ENCODE measurements at places on chromosomes 12 and 14.

GRCh38 chr14:54169254-54169924 is 212.8 kb upstream of the BMP4 start:
- no peak for DNase-seq

- peak; percentile 63 for DNase-seq
These were observed 69.7 kb downstream of the SVOP start for GRCh38 chr12:108950991-108951739.

GRCh38 chr12:85405262-85405661 is 125.2 kb downstream of the ALX1 start:
- DNase-seq = no peak

GRCh38 chr14:58637040-58637390 is 747 bp upstream of the DACT1 start:
- DNase-seq = peak; percentile 18

DNA sequence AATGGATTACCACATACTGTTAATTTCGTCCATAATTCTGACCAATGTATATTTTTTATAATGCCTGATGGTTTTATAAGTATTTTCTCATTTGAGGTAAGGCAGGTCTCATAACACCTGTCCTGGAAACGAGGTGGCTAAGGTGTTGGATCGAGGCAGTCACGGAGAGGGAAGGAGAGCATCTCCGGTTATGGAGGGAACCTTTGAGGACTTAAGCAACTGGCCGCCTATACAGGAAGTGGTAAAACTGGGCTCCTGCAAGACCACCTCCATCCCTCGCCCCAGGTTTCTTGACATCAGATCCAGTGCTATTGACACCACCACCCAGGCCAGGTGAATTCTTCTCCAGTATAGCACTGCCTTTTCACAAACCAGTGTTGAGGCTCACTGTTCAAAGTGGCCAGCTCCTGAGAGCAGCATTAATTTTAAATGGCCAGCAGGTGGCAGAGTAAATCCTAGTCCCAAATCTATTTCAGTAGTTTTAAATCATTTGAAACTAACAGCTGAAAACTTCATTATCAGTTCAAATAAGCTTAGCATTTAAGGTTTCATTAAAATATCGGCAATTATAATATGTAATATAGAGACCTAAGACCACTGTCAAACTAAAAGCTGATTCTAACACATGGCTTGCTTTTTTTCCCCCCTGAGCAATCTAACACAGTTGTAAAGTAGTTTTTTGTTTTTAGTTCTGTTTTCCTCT is 100.8 kb downstream of the PPM1A start:
- DNase-seq = peak; percentile 16

DNA sequence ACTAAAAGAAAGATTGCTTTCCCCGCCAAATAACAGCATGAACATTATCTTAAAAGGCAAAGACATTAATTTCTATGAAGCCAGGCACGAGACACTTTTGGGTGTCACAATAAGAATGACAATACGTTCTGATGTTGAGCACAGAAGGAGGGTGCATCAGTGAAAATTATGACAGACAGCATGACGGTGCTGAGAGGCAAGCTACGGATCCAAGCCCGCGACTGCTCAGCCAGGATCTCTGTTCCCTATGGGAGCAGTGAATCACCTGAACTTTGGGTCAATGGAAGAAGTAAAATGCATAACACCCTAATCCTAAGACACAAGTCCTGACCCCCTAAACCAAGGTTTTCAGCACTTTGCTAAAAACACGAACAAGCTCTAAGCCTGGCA is 51.7 kb downstream of the SLC25A47 start:
- no peak for DNase-seq

- DNase-seq = peak; percentile 15
These were observed 36.0 kb upstream of the SNX6 start for GRCh38 chr14:34665785-34666435.

DNA sequence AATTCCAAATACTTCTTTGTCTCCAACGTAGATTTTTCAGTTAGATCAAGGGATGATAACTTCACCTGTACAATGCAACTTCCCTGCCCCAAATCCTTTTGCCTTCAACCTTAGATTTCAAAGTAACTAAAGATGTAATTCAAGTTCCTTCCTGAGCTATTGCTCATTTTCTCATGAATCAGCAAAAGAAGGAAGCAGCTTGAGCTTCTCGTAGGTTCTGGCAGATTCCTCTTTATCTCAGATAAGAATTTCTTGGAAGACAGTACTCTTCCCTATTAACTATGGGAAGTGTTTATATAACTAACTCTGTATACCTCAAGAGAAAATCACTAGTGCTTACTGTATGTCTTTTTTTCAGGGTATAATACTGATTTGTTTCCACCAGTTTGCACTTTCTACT is 203.8 kb downstream of the RASSF9 start:
- DNase-seq = no peak

DNA sequence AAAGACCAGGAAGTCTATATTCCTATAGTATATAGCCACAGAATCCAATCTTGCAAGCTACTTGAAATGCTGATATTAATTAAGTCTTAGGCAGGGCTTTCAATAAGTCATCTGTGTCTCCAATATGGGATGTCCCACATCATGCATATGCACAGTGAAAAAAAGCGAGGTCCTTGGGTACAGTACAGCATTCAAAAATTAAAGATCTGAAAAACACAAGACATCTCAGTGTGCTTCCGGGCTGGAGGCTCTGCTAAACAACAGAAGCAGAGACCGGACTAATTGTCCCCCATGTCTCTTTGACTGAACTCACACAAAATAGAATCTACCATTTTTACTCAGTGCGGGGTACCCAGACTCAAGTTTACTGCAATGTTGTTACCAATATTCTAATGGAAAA is 156.0 kb downstream of the DAD1 start:
- DNase-seq = no peak

DNA sequence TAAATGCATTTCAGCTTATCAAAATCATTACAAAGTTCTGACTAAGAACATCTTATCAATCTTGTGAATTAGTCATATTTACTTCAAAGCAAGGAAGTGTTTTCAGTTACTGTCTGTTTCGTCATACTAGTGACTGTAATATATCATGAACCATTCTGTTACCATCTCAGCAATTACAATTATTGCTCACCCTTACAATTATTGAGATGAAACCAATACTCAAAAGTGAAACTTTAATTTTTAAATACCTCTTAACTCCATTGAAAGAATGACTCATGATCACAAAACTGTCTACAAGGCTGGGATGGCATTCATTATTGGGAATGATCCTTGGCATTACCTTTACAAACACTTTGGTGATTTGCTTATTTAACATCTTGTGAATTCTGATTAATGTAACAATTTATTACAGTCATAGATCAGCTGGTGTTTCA is 90.3 kb downstream of the RPS6KA5 start:
- DNase-seq = no peak

GRCh38 chr14:74083784-74084276 is 423 bp downstream of the ALDH6A1 start:
- DNase-seq = no peak

GRCh38 chr12:5567016-5567725 is 135.3 kb downstream of the NTF3 start:
- no peak for DNase-seq

DNA sequence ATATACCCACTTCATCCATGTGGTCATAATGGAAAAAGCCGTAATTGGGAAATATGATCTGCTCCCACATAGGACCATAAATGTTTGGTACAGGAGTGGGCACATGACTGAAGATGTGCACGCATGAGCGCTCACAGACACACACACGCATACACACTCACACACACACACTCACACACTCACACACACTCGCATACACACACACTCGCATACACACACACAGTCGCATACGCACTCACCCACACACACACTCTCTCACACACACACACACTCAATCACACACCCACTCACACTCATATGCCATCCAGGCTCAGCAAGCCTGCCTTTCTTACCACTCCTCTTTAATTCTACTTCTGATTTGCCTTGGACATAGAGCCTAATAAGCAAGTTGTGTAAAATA is 45.6 kb upstream of the EGLN3 start:
- DNase-seq = no peak

DNA sequence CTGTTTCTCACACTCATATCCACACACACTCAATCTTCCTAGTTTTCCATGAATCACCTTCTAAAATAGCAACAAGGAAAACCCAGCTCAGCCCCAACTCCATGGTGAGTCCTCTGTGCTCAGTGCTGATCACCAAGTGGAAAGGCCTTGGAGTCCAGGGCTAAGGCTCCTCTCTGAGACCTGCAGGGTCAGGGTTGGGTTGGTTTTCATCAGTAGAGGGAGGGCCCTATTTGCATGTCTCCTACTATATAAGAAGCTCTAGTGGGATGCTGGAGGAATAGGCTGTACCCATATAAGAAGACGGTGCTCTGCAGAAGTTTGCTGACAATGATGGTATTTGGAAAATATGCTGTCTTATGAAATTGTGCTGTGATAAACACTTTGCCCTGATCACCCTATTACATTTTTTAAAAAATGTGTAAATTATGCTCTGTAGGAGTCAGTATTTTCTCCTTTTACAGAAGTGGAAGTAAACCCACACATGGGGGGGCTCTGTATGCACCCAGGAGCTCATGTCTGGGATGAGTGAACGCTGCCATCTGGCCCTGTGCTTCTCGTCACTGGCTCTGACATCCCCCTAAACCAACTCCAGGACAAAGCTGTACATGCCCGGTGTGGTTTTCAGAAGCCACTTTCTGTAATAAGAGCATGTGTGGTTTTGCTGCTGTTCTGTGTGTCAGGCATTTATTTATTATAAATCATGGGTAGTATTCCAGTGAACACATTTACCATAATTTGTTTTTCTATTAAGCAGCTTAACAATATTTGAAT is 536.3 kb downstream of the TMEM121 start:
- no peak for DNase-seq

DNA sequence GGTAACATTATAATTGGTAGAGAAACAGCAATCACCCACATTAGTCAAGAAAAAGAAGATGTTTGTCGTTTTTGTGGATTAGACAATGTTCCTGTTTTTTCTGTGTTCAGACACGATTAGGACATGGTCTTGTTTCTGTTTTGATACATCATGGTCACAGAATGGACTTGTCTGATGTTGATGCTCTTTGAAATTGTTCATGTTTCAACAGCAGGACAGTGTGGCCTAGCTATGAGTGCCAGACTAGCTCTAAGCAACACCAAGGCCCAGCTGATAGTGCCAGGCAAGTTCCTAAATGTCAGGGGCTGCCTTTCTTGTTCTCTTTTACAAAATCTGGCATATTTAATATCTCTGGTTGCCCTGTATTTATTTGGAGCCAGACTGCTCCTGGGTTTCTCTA is 40.9 kb upstream of the TOMM20L start:
- DNase-seq = no peak

GRCh38 chr12:38156497-38157245 is 159.9 kb upstream of the ALG10B start:
- DNase-seq = no peak

DNA sequence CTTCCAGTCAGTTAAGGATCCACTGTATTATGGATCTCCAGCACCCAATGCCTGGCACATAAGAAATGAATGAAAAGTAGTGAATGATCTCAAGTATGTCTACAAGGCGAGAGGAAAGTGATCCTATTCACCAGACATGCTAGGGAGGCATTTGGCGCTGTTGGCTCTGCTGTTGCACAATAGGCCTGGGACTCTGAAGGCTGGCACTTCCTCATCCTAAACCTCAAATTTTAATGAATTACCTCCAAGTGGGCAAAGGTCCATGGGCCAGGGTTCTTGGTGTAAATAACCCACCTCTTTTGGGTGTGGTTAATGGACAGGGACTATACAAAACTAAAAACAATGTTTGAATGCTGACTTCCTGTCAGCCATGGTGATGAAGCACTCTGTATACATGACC is 173.4 kb upstream of the PZP start:
- no peak for DNase-seq

- no peak for DNase-seq
These were observed 55.5 kb downstream of the SLC16A7 start for GRCh38 chr12:59651229-59651920.

GRCh38 chr12:59294221-59294620 is 301.6 kb upstream of the SLC16A7 start:
- no peak for DNase-seq

GRCh38 chr14:90332271-90332584 is 487 bp upstream of the NRDE2 start:
- DNase-seq = no peak

DNA sequence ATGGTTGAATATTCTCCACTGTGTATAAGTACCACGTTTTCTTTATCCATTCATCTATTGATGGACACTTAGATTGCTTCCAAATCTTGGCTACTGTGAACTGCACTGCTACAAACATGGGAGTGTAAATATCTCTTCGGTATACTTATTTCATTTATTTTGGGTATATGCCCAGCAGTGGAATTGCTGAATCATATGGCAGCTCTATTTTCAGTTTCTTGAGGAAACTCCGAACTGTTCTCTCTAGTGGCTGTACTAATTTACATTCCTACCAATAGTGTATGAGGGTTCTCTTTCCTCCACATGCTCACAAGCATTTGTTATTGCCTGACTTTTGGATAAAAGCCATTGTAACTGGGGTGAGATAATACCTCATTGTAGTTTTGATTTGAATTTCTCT is 623.1 kb upstream of the LRFN5 start:
- no peak for DNase-seq

- DNase-seq = no peak
These were observed 51.5 kb downstream of the MED13L start for GRCh38 chr12:116226026-116226425.

- no peak for DNase-seq
These were observed 61.6 kb downstream of the BEGAIN start for GRCh38 chr14:100525615-100526014.

- no peak for DNase-seq
These were observed 296.6 kb upstream of the KITLG start for GRCh38 chr12:88876857-88877256.

- DNase-seq = no peak
These were observed 334.5 kb downstream of the IPO8 start for GRCh38 chr12:30361145-30361544.

DNA sequence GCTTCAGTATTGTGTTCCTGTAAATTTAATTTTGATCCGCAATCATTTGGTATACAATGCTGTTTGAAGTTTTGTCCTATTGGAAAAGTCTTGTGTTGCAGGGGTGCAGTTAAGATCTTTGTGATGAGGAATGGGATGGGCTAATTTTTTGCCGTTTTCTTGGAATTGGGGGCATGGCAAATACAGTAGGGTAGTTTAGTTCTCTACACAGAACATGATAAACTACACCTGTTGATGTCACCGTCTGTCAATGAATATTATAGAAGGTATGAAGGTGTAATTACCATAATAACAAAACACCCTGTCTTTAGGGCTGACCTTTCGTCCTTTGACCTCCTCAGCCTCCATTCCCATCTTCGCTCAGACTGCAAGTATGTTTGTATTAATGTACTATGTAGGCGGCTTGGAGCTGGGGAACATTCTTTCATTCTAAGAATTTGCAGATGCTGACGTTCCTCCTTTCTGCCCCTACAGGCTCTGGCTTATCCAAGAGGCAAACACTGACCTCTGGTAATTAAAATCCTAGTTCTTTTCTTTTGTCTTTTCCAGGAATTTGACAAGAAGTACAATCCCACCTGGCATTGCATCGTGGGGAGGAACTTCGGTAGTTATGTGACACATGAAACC is 1.7 kb downstream of the DYNLL1 start:
- DNase-seq = no peak

DNA sequence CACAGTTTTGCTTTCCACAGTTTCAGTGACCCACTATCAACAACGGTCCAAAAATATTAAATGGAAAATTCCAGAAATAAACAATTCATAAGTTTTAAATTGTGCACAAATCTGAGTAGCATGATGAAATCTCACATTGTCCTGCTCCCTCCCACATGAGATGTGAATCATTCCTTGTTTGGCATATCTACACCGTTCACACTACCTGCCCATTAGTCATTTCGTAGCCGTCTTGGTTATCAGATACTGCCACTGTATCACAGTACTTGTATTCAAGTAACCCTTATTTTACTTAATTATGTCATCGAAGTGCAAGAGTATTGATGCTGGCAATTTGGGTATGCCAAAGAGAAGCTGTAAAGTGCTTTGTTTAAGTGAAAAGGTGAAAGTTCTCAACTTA is 145.3 kb downstream of the SLC5A8 start:
- DNase-seq = no peak
